Peyer's patch (tissue), 4 donors: ENCODE measurements at places on chromosomes 13 and 19.

GRCh38 chr19:2305452-2306280, 2.3 kb downstream of the LINGO3 start:
- DNase-seq = no peak

DNA sequence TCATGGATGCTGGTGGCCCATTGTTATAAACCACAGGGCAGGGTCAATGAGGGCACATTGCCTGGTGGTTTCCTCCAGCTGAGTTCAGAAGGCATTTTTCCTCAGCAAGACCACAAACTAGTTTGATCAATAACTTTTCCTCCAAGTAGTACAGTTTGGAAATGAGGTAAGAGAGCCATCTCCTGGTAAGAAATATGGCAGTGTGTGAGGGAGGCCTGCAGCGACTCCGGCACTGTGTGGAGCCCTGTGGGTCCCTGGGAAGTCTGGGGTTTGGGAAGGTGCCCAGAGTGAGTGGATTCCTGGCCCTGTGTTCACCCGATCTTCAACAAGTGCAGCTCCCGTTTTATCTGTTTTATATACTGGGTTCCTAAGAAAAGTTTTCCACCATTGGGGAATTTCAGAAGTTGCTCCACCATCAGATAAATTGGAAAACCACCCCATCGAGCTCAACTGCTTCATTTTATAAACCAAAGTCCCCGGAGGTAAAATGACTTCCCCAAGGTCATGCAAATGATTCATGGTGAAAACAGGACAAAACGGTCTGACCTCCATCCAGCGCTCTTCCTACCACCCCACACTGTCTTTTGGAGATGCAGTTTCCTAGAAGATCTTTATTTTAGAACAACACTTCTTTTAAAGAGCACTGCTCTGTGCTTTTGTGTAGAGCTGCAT, 148.4 kb downstream of the KATNAL1 start:
- DNase-seq = no peak

- no peak for DNase-seq
Observed at GRCh38 chr13:114046431-114046975, 72.6 kb upstream of the C13orf46 start.

GRCh38 chr19:44903602-44904425, 1.8 kb upstream of the APOE start:
- peak; percentile 85 for DNase-seq

DNA sequence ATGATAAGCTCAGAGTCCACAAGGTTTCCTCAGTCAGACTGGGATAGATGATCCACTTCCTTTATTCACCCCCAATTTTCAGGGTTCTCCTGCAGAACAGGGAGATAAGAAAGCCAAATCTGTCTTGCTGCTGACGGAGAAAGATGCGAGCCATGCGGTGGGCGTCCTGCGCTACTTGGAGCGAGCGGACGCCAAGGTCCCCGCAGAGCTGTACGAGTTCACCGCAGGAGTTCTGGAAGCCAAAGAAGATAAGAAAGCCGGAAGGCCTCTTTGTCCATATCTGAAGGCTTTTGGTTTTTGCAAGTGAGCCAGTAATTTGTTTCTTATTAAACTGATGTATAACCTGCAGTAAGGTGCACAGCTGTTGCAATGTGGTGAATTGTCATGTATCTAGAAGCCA, 66.7 kb downstream of the SLC7A9 start:
- no peak for DNase-seq

GRCh38 chr19:4389511-4390016, 10.8 kb downstream of the SH3GL1 start:
- no peak for DNase-seq

GRCh38 chr13:40680659-40681323, 14.3 kb upstream of the FOXO1 start:
- no peak for DNase-seq

DNA sequence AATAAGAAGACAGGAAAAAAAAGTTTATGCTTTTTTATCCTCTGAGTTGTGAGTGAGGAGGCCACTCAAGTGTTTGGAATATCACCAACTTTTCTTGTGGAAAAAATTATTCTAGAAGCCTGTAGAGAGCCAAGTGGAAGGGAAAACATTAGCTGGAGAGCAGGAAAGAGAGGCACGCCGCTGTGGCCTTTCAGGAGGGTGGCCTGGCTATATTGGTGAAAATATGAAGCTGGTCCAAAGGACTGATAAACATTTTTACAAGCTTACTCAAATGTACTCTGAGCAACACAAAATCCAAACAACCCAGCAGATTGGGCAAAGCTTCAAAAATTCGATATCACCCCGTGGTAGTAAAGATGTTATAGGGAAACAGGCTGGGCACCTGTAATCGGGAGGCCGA, 2.3 kb upstream of the EIF3G start:
- no peak for DNase-seq

DNA sequence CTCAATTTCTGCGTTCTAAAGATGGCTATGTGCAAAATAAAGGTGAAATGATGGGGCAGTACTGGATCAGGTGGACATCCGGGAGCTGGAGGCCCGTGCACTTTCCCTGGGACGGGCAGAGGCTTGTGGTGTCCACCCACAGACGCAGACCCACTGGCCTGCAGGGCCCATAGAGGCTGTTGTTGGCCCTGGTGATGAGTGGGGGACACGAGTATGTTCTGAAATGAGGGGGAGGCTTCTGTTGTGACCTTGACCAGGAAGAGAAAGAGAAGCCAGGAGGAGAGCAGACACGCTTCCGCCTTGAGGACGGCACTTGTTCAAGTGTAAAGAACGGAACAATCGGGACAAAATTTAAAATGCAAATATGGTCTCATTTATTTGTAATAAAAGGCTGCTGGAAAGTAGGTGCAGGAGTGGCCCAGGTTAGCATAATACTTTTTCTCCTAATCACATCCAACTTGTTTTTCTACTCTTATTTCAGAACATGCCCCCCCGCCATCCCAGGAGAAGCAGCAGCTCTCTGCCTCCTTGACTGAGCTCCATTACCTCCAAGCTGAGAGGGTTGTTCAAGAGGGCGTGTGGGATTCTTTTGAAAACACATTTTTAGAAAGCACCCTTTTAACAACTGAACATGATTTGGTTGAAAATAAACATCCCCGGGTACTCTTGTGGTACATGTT, 27.1 kb downstream of the ATP11A start:
- no peak for DNase-seq

DNA sequence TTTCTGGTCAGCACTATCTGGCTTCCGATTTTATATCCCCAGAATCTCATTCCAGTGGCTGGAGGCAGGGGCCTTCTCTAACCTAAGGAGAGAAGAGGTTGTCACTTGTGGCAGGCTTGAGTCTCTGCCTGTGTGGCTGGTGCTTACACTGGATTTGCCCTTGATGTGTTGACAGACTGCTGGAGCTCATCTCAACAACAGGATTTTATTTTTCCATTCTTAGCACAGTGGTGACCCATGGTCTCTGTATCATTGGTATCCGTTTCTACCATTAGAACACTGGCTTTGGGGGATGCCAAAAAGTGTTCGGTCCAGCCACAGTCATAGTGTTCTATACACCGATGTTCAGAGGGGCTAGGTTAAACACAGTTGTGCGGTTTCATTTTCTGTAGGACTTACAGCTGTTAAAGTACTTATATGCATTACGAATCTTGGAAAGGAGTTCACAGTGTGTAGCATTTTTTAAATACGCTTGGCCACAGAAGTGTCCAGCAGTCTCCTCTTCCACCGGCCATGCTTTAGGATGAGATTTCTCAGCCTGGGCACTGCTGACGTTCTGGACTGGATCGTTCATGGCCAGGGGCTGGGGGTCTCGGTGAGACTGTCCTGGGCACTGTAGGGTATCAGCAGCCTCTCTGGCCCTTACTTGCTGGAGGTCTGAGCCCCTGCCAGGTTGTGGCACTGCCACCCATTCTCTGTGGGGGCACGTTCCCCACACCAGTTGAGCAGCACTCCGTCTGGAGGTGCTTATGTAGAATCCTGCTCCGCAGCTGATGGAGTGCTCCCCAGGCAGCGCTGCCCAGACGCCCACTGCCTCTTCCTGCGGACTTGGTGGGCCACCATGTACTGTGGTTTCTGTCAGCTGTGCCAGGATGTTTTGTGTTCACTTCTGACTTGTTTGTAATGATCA, 41.4 kb upstream of the TEX29 start:
- DNase-seq = no peak

DNA sequence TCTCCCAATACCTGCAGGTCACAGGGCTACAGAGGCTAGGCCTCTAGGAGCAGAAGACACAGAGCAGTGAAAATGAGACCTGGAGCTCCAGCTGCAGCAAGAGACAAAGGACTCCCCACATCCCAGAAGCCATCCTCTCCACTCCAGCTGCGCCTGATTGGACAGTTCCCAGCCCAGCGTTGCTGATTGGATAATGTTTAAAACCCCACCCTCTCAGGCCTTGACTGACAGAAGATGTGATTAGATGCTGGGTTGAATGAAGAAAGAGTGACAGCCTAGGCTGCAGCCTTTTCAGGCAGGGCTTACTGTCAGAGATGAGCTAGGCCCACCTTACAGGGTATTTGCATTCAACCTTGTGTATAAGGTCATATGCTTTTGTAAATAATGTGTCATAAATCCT, 59.4 kb downstream of the ZNF708 start:
- DNase-seq = no peak

GRCh38 chr13:91014696-91015095, 332.8 kb upstream of the MIR17HG start:
- no peak for DNase-seq

- DNase-seq = no peak
Observed at GRCh38 chr13:34419755-34420154, 522.3 kb upstream of the NBEA start.

DNA sequence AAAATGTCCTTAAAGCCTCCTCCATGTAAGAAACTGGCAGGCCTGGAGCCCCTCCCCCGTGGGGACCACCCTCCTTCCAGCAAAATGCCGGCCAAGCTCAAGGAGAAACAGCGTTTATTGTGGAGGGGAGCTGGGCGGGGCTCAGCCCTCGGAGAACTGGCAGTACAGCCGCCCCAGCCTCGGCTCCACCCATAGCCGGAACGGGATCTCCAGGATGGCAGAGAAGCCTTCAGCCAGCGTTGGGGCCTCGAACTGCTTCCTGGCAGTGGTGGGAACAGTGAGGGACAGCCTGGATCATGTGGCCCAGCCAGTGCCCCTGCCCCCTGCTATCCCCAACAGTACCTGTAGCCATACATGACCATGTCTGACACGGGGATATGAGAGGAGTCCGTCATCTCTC, 6.3 kb downstream of the PNKP start:
- DNase-seq = no peak

DNA sequence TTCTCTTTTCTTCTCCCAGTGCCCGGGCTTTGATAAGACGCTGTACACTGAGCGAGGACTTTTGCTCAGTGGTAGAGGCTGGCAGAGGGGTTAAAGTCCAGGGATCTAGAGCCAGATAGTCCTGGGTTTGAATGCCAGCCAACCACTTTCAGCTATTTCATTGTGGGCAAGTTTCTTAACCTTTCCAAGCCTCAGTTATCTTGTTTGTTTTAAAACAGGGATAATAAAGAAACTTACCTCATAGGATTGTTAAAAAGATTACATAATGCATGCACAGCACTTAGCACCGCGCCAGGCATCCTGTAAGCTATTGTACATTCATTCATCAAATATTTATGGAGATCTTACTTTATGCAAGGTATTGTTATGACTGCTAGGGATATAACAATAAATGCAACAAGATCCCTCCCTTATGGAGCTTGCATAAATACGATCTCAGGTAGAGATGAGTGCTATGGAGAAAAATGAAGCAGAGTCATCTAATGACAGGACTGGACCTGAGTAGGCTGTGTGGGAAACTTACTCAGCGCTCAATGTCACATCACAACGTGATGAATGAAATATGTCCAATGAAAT, 70.8 kb downstream of the LNX2 start:
- DNase-seq = no peak

DNA sequence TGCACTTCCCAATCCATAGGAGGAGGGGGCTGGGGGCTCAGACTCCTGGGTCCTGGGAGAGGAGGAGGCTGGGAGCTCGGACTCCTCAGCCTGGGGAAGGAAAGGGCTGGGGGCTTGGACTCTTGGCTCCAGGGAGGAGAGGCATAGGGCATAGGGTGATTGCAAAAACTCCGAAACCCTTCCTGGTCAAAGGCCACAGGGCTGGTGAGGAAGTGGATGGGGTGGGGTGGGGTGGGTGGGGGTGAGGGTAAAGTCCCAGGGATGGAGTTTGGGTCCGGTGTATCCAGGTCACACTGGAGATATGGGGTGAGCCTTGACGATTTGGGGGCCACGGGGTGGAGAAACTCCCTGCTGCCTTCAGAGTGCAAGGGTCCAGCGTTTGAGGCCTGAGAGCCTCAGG, 2.8 kb downstream of the MYH14 start:
- DNase-seq = peak; percentile 70

DNA sequence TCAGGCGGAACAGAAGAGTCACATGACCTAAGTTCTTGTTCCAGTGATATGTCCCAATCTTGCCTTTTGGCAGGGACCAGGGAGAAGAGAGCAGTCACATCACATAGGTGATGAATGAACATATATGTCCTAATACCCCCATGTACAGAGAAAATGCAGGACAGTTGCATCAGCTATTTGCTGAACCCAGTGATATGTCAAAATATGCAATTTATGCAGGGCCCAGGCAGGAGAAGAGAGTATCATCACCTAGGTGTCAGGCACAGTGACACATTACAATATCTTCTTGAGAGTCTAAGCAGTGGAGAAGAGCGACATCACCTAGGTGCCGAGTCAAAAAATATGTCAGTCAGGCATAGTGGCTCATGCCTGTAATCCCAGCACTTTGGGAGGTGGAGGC, 139.9 kb downstream of the ZNF675 start:
- no peak for DNase-seq
